ENCODE measurements at places on chromosomes 16 and 17.

GRCh38 chr17:20998571-20999043 is 44.2 kb downstream of the USP22 start:
- DNase-seq = no peak

DNA sequence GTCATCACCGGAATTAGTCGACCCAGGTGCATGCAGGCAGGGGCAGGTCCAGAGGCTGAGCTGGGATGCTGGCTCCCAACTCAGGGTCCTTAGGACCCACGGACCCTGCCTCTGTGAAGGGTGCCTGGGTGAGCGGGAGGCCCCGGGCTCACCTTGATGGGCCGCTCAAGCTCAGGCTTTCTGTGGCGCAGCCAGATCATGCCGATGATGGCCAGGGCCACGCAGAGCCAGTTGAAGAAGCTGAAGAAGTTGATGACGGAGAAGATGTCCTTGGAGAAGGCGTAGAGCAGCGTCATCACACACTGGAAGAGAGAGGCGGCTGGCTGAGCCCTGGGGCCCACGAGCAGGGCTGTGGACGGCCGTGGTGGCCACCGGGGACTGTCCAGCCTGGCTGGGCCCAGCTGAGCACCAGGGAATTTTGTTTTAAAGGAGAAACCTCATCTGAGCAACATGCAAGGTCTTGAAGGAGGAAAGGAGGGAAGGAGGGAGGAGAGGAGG is 32.9 kb downstream of the SLC7A5 start:
- no peak for DNase-seq

- DNase-seq = no peak
Measured at GRCh38 chr16:2531371-2531695, at the start of gene CEMP1. Gene CEMP1, minus strand, starts transcription at chr16:2531408. Its CDS starts 335 bp downstream, at chr16:2531073.

DNA sequence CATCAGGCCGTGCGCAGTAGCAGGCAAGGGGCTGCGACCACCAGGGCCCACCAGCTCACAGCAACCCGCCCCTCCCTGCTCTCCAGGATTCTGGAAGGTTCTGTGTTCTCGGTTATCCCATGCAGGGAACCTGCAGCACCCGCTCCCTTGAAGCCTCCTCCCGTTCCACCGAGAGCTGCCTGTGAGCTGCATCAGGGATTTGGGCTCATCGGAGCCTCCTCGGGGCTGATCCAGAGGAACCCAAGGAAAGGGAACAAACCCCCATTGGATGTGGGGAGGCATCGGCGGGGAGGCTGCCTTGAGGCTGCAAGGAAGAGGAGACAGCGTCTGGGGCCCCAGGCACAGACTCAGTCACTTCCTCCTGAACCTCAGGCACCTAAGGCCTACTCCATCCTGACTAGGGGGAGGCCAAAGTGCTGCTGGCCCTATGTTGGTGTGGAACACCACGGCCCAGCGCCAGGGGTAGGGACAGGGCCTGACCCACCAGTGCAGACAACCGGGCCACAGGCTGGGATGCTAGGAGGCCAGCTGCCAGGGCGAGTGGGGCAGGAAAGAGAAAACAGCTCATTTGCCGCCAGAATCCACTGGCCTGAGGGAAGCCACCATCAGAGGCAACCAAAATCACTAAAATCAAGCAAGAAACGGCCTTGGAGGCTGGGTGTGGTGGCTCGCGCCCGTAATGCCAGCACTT is 14.4 kb upstream of the LGALS3BP start:
- DNase-seq = no peak

- no peak for DNase-seq
Measured at GRCh38 chr16:69466547-69466946, 42.1 kb downstream of the CYB5B start.

DNA sequence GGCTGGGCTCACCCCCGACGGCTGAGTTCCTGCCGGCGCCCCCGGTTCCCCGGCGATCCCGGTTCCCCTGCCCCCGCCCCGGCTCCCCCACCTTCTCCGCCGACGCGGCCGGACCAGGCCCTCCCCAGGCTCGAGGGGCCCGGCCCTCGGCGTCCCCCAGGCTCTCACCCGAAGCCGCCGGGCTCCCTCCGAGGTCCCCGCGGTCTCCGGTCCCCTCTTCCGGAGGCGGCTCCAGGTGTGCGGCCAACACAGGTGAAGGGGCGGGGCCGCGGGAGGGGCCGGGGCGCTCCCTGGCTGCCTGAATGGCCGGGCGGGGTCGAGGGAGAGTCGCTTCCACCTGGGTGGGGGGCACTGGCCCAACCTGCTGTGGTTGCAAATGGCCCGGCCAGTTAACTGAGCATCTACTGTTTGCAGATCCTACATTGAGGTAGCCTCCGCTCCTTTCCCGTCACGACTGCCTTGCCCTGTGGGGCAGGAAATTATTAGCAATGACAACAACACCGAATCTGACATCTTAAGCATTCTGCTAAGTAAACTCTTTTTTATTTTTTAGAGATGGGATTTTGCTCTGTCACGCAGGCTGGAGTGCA is at the start of gene BICDL2:
Gene BICDL2 (minus strand): TSS at position 219 of the 590 bp plus-strand sequence. CDS start 1,448 bp downstream, outside the sequence.
- DNase-seq = peak; percentile 36

Data from left lung (tissue), 14 donors.